Placental epithelial cell (primary cell): ENCODE measurements at places on chromosomes 11 and 22. TPM values are rescaled to one million over a fixed set of nuclear protein-coding genes. Genes with fewer than 3 reads are reported as not detected.

Gene CDKN1C
- total RNA-seq = 139 and 259 TPM in 2 replicates

Gene APOBEC3C
- total RNA-seq = 16.9 TPM in 2 replicates

Gene IFITM1
- total RNA-seq = 2.4 TPM in 1 of 2 replicates, not detected in the other

Gene TEX54
- not detected in 2 replicates for total RNA-seq

Gene SCGB1D2
- total RNA-seq = not detected in 2 replicates

Gene USP2
- under 0.01 and 0.11 TPM in 2 replicates for total RNA-seq

Gene TSPAN4
- 30.2 and 88.0 TPM in 2 replicates for total RNA-seq

Gene FOSL1
- 1.1 and 1.2 TPM in 2 replicates for total RNA-seq

Gene MS4A1
- not detected in 2 replicates for total RNA-seq

Gene ZP1
- not detected in 2 replicates for total RNA-seq

Gene OR52N4
- total RNA-seq = 0.39 TPM in 1 of 2 replicates, not detected in the other

Gene HBG2
- not detected in 2 replicates for total RNA-seq

Gene CDCA5
- total RNA-seq = 3.6 and 4.3 TPM in 2 replicates

Gene LRRC56
- 0.22 and 1.6 TPM in 2 replicates for total RNA-seq

Gene SPDYC
- total RNA-seq = not detected in 2 replicates

Gene SLC29A2
- 0.39 and 0.76 TPM in 2 replicates for total RNA-seq

Gene YAP1
- total RNA-seq = 256 and 356 TPM in 2 replicates

Gene DRD2
- not detected in 2 replicates for total RNA-seq

Gene TNNI2
- total RNA-seq = 1.2 TPM in 1 of 2 replicates, not detected in the other

Gene ANGPTL5
- under 0.01 TPM in 1 of 2 replicates, not detected in the other for total RNA-seq

Gene CASP5
- total RNA-seq = not detected in 2 replicates
